Fibroblast of lung (primary cell): ENCODE measurements at places on chromosomes 12 and 14. TPM values are rescaled to one million over a fixed set of nuclear protein-coding genes. Genes with fewer than 3 reads are reported as not detected.

DNA sequence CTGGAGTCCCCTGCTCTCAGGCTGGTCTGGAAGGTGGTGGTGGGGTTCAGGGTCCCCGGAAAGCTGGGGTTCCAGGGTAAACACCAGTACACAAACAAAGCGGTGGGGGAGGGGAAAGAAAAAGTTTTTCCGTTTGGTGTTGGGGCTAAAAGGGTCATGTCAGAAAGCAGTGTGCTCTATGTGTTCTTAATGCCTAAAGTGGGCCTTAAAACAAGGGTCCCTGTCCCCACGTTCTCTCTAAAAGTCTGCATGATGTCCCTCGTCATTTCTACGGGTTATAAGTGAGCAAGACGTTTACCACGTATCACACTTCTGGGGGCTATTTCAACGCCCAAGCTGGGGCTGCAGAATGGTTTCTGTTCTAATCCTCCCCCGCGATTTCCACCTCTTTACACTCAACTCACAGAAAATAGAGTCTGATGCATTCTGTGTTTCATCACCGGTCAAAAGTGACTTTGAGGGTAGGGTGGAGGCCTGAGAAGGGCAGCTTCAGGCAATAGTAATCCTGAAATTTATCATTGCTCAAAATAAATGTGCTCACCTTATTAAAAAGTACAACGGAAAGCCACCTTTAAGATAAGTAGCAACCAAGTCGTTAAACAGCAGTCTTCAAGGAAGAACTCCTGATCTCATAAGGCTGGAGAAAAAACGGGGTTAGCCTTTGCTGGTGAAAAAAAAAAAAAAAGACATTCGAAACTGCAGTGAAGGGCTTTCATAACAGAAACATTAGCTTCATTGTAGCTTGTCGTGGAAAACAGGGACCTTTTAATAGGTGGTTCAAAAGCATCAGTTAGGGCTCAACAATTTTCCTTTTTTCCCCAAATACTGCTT, 63.9 kb upstream of the PTGR2 start:
- DNase-seq, result peak; percentile 67

The SMCO2 gene
- 0.26 TPM in 1 of 2 replicates, not detected in the other for total RNA-seq

GRCh38 chr14:105257464-105257863, 9.1 kb downstream of the BTBD6 start:
- DNase-seq, result no peak

DNA sequence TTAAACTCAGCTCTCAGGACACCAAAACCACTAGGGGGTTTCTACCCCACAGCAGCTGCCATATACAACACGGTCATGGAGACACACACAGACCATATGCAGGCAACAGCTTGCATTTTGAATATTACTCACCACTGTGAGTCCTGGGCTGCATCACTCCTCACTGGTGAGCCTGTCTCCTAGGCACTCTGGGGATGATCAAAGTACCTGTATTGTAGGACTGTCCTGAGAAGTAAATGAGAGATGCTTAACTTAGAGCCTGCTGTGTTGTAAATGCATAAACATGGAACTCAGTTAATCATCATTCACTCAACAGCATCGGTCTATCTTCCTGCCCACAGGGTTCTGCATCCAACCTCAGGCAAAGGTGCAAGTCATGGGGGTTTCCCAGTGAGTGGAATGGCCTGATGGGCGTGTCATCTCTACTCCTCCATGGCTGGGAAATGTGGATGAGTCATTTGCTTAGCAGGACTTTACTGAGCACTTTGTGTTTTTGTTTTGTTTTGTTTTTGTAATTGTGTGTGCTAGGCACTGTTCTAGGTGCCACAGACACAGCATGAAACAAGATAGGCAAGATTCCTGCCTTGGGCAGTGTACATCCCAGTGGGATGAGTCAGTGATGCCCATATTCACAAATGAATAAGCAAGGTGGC, 1141.2 kb upstream of the TMEM132C start:
- DNase-seq, result peak; percentile 86

- no peak for DNase-seq
Measured at GRCh38 chr14:69989622-69990021, 110.4 kb downstream of the SMOC1 start.

DNA sequence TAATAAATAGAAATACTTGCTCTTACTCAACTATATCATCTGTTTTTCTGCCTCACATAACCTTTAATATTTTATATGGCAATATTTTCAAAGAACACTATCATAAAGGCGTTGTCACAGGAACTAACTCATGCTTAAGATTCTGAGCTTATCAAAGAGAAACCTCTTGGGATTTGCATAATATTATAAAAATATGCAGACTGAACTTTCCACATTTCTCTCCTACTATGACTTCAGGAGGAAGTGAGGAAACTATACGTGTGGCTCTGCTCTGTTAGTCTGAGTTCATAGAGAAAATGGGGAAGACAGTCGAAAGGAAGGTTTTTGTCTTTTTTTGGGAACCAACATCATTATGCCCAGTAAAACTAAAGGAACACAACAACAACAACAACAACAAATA, 124.7 kb downstream of the GARIN6 start:
- DNase-seq, result no peak
